Left ventricle myocardium superior (tissue), 1 donor: ENCODE measurements at places on chromosomes 12 and 14. TPM values are rescaled to one million over a fixed set of nuclear protein-coding genes. Genes with fewer than 3 reads are reported as not detected.

The RPL10L gene
- not detected for total RNA-seq

The FAM186B gene
- total RNA-seq = 0.47 TPM

The PRKD1 gene
- 3.0 TPM for total RNA-seq

The VWF gene
- 275 TPM for total RNA-seq

The C1S gene
- 116 TPM for total RNA-seq

The ACACB gene
- 177 TPM for total RNA-seq

The JKAMP gene
- total RNA-seq = 27.8 TPM

The KLHL33 gene
- total RNA-seq = 0.77 TPM

The MYF6 gene
- not detected for total RNA-seq

The TMEM229B gene
- 2.2 TPM for total RNA-seq

The NAV3 gene
- total RNA-seq = 3.3 TPM

The RTL1 gene
- total RNA-seq = not detected

The GCH1 gene
- 2.1 TPM for total RNA-seq

The NEUROD4 gene
- total RNA-seq = not detected

The TSPAN9 gene
- 159 TPM for total RNA-seq

The ABCD2 gene
- total RNA-seq = 8.5 TPM

The CRIP2 gene
- total RNA-seq = 1,036 TPM

DNA sequence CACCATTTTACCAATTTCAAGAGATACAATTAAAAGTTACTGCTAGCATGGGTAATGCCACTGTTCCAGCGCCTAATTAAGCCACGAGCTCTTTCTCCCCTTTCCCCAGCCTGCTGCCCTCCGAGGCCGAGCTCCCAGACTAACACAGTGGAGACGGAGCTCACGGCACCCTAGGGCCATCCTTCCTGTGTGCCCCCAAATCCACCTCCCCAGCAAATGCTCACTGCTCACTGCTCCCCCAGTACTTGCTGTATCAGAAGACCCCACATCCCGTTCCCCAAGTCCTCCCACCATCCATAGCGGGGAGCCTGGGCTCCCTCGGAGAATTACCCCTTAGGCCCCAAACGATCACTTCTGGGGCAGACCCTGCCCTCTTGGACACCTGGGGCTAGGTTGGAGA lies 42.7 kb downstream of the SLC6A12 start:
- no peak for DNase-seq

- DNase-seq = no peak
Observed at GRCh38 chr12:22042976-22043669, 2.9 kb upstream of the CMAS start.

DNA sequence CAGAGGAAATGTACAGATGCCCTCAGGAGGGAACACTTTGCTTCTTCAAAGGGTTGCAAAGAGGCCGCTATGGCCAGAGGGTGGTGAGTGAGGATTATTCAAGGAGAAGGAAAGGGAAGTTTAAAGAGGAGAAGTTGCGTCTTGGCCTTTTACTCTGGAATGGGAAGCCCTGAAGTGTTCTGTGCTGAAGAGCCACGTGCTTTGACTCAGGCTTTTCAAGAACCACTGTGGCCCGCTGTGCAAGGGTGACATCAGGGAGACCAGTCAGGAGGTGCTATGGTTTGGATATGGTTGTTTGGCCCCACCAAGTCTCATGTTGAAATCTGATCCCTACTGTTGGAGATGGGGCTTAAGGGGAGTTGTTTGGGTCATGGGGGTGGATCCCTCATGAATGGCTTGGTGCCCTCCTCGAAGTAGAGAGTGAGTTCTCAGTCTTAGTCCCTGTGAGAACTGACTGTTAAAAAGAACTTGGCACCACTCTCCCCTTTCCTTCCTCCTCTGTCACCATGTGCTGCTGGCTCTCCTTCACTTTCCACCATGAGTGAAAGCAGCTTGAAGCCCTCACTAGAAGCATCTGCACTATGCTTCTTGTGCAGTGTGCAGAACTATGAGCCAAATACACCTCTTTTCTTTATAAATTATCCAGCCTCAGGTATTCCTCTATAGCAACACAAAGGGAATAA lies 66.1 kb upstream of the DUSP6 start:
- peak; percentile 33 for DNase-seq

DNA sequence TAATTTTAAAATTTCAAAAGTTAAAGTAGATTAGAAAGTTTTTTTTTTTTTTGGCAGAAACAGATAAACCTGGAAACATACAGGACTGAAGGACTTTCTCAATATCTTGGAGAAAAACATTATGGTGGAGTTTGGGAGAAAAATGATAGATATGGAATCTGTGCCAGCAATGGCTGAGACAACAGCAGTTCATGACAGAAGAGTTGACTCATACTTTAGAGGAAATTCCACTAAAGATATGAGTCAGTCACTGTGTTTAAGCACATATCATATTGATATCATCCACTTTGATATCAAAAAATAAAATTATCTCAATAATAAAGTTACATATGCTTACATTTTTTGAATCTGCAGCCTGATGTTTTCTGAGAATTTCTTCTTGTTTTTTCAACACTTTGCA lies 193.9 kb upstream of the OR4E1 start:
- no peak for DNase-seq

DNA sequence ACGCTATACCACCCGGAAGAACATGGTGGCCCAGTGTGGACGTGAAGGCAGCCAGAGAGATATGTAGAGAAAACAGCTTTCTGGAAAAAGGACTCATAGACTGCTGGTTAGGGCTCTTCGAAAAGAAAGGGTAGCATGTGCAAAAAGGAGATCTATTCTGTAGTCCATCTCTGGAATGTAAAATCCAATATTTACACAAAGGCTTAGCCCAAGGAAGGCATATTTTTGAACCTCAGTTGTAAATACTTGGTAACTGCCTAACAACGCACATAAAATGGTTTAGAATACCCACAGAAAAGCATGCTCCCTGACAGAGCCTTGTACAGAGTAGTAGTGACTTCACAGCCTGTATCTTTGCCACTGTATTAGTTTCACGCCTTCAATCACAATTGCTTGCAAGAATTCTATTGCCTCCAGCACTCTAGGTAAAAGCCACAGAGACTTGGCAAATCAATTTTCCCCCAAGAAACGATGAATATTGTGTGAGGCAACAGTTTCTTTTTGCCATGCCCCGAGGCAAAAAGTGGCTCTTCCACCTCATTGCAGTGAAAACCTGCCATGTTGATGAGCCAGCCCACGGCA lies 59.2 kb downstream of the TRIM9 start:
- DNase-seq = no peak

DNA sequence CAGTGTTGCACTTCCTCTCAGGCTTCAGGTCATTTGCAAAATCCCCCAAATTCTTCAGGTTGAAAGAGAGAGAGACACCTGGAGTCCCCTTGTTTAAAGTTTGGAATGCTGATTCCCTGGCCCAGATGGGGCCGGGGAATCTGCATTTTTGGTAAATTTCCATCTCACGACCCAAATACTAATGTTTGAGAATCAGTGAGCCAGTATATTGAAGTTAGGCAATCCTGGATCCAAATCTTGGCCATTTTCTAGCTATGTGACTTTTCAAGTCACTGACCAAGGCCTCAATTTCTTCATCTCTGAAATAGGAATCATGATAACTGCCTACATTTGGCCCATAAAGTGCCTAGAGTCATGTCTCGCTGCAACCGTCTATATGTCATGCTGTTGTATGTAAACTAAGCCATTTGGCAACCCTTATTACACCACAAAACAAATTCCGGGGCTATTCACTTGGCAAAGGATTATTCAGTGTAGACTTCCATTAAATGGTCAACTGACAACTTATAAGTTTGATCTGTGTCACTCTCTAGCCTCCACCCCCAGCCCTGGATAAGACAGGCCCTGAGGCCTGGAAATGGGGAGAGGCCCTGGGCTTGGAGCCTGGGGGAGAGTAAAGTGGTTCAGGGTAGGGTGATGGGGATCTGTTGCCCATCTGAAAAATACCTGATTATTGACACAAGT lies 3.7 kb upstream of the ZFP36L1 start:
- DNase-seq = no peak

- DNase-seq = no peak
Observed at GRCh38 chr12:42946871-42947381, 357.4 kb upstream of the PRICKLE1 start.

GRCh38 chr14:89540830-89541470 lies 123.9 kb upstream of the FOXN3 start:
- DNase-seq = no peak

DNA sequence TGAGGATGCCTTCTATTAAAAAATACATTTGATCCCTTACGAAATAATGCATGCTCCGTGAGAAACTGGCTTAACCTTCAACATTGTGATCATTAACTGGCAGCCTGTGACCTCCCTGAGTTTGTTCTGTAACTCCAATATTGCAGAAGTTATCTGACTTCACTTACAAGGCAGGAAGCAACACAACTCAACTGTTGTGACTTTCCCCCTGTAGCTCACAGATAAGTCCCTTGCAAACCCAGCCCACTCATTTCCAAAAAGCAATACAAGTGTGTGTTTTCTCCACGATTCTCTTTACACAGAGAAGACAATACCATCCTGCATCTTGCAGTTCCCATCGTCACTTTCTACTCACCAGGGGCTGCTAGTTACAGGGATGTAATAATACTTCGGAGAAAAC lies 304.7 kb upstream of the TMEM132C start:
- DNase-seq = no peak

GRCh38 chr14:80186301-80186800 lies 25.0 kb downstream of the DIO2 start:
- DNase-seq = no peak

- no peak for DNase-seq
Observed at GRCh38 chr12:111448846-111449790, 43.4 kb downstream of the SH2B3 start.

DNA sequence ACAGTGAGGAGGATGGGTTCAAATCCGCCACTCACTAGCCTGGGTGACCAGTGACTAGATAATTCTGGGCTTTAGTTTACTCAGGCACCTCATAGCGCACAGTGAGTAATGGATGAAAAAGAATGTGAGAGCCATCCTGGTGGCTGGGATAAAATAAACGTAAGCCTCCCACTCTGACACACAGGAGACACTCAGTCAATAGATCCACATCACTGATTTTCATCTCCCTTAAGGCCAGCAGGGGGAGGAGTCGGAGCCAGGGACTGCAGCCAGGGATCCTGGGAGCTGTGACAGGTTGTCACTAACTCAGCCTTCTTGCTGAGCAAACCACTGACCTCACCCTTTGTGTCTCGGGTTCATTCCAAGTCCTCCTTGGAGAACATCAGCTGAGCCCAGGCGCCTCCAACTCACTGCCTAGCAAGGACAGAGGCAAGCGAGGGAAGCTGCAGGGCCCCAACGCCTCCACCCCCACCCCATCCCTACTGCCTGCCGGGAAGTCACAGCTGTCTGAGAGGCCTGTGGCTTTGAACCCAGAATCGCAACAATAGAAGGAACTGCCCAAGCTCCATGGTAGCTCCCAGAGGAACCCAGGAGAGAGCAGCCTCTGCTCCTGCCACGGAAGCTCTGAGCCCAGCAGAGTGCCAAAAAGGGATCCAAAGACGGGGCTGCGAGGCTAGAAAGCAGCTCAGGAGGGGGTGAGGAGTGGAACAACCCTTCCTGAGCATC lies 30.7 kb downstream of the PXN start:
- DNase-seq = peak; percentile 89

- DNase-seq = no peak
Observed at GRCh38 chr12:67256649-67257048, 12.5 kb upstream of the CAND1 start.

- DNase-seq = no peak
Observed at GRCh38 chr12:14930299-14930698, 8.0 kb downstream of the ERP27 start.

- no peak for DNase-seq
Observed at GRCh38 chr14:49584058-49584457, 2.1 kb downstream of the RPS29 start.

DNA sequence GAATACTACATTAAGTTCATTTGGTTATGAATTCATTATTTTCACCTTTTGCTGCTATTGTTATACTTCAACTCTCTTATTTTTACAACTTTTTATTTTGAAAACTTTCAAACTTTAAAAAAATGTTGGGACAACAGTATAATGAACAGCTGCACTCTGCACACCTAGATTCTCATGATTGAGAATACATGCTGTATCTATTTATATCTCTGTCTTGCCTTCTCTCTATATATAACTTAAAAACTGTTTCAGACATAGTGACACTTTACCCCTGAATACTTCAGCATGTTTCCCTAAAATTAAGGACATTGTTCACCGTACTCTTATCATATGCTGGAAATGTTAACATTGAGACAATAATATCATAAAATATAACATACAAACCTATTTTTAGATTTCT lies 237.1 kb downstream of the GPHN start:
- no peak for DNase-seq

DNA sequence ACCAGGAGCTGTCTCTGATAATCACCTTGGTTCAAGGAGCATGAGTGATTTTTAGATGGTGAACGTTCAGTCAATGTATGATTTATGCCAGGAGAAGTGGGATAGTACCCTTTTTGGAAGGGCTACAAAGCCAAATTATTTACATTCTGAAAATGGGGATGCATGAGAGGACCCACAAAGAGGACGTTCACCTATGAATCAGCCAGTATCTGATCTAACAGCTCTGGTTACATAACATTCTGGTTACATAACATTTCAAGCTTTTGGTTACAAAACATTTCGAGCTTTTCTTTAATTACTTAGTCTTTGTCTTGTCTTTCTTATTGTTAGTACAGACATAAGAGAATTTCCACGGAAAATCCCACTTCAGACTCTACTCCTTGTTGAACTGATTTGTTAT lies 68.8 kb downstream of the SLCO1A2 start:
- no peak for DNase-seq

GRCh38 chr14:93035917-93036651 lies 79.6 kb downstream of the ITPK1 start:
- DNase-seq = peak; percentile 51

- peak; percentile 71 for DNase-seq
Observed at GRCh38 chr12:69610729-69611128, at the start of gene LRRC10. Gene LRRC10, minus strand, starts transcription at chr12:69610907. Its CDS starts 69 bp downstream, at chr12:69610838.

DNA sequence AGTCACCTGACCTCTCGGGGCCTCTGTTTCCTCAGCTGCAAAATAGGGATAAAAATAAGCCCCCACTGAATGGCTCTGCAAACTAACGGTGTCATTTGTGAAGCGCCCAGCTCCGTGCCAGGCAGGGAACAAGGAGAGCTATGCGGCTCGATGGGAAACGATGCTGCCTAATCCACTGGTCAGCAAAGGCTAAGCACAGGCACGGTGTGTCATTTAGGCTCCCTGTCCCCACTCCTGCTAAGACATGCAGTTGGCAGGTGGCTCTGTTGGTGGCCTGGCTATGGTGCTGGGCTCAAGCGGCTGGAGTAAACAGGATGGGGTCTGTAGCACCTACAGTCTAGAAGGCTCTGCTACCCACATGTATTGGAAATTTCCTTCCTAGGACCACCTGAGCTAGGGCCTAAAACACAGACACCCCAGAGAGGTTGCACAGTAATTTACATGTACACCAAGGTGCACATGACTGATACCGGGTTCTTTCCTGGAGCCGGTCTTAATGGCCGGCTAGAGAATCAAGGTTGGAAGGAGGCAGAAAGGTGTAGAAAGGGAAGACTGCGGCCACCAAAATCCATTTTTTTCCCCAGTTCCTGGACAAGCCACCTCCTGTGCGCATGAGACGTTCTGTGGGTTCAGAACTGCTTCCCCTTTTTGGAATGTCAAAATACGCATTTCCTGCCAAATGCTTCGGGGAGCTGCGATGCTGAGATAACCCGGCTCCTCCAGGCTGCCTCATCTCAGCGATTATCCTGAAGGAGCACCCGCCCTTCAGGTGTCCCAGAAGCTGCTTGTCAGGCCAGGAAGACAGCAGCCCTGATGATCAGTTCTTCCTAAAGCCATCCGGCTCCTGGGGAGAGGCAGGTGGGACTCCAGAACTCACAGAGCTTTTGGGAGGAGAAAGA lies 1.0 kb downstream of the CACNA2D4 start:
- no peak for DNase-seq
